ENCODE measurements at places on chromosomes 4 and X. TPM values are rescaled to one million over a fixed set of nuclear protein-coding genes. Genes with fewer than 3 reads are reported as not detected.

- peaks cover 5% of the 10 kb centered on the region for H3K36me3 ChIP-seq
- peaks cover 16% of the 10 kb centered on the region for H3K4me1 ChIP-seq
- H3K27ac ChIP-seq: no peak overlapping the region
- no peak overlapping the region for H3K4me3 ChIP-seq
Measured at GRCh38 chr4:40340030-40340429, 4.9 kb downstream of the CHRNA9 start.

- DNase-seq: no peak
- no peaks in the 10 kb centered on the region for H3K4me1 ChIP-seq
- no peak overlapping the region for H3K4me3 ChIP-seq
- no peaks in the 10 kb centered on the region for H3K36me3 ChIP-seq
Measured at GRCh38 chr4:1784395-1784788, 8.7 kb upstream of the FGFR3 start.

Gene CDKL2
- total RNA-seq: 1.00 TPM

GRCh38 chr4:29311247-29311646 is 1408.9 kb upstream of the PCDH7 start:
- no peak overlapping the region for H3K4me3 ChIP-seq
- H3K27ac ChIP-seq: no peak overlapping the region
- H3K36me3 ChIP-seq: no peaks in the 10 kb centered on the region
- no peak for DNase-seq

GRCh38 chr4:112516066-112516470 is at the start of gene NEUROG2:
NEUROG2 (minus strand) TSS chr4:112516180; CDS start chr4:112515475, 705 bp downstream.
- H3K4me3 ChIP-seq: peak within 1 kb of the TSS; percentile 78
- DNase-seq: no peak
- H3K36me3 ChIP-seq: peaks cover 11% of the 10 kb centered on the region
- peaks cover 93% of the 10 kb centered on the region for H3K27me3 ChIP-seq
- peak within 1 kb of the TSS; percentile 84 for H3K27ac ChIP-seq

DNA sequence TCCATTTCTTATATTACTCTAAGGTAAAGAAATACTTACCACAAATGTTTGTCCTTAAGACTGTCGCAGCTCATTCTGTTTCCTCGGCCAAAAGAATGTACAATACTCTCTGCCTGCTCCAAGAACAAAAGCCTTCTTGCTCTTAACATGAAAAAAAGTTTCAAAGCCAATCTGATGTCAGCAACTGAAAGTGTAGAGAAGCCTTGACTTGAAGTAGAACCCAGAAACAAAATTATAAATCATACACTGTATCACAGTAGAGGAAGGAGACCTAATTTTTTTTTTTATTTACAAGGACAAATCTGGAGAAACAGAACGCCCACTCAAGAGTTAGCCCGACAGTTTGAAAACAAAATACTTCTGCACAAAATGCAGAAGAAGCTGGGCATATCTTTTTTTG is at the start of gene MCF2:
MCF2 (minus strand) TSS at position 101 of the 400 bp plus-strand sequence. CDS start 56,423 bp downstream, outside the sequence.
- no peaks in the 10 kb centered on the region for H3K27me3 ChIP-seq
- no peak within 1 kb of the TSS for H3K4me3 ChIP-seq
- H3K36me3 ChIP-seq: no peaks in the 10 kb centered on the region
- no peak within 1 kb of the TSS for H3K27ac ChIP-seq
- no peak for DNase-seq

Gene ZNF185
- total RNA-seq: 1.0 TPM

DNA sequence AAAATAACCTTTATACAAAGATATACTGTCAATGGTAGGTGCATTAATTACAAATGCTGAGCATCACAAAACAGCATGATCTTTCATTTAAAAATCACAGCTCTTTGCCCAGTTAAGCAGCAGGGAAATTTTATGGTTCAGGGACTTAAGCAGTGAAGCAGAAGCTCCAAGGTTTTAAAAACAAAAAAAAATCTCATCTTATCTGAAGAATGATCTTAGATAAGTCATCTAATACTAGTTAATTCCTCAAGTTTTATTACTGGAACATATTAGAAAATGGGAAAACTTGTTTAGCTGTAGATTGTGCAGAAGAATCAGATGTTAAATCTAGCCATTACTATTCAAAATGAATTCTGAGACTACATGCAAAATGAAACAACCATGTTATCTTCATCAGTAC is 289.9 kb downstream of the GASK1B start:
- no peaks in the 10 kb centered on the region for H3K27me3 ChIP-seq
- DNase-seq: no peak
- no peaks in the 10 kb centered on the region for H3K4me1 ChIP-seq
- no peak overlapping the region for H3K4me3 ChIP-seq
- no peaks in the 10 kb centered on the region for H3K36me3 ChIP-seq

DNA sequence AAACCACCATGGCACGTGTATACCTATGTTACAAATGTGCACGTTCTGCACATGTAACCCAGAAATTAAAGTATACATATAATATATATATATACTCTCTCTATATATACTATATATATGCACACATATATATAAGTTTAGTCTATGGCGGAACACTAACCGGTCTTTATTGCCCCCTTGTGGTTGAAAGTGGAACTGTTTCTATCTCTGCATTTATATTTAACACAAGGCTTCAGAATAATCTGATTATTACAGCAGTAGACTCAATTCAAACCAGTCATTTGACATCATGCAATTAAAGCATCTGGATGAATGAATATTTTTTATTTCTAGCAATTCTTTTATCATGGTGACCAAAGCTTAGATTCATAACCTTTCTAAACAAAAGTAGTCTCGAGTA is 14.6 kb downstream of the RAB9B start:
- H3K27ac ChIP-seq: no peak overlapping the region
- H3K27me3 ChIP-seq: peaks cover 18% of the 10 kb centered on the region
- H3K4me3 ChIP-seq: no peak overlapping the region
- no peaks in the 10 kb centered on the region for H3K4me1 ChIP-seq
- H3K36me3 ChIP-seq: no peaks in the 10 kb centered on the region

- H3K4me3 ChIP-seq: no peak overlapping the region
- H3K36me3 ChIP-seq: peaks cover 5% of the 10 kb centered on the region
- H3K27ac ChIP-seq: no peak overlapping the region
- no peak for DNase-seq
Measured at GRCh38 chr4:184598753-184599491, 50.3 kb downstream of the CASP3 start.

DNA sequence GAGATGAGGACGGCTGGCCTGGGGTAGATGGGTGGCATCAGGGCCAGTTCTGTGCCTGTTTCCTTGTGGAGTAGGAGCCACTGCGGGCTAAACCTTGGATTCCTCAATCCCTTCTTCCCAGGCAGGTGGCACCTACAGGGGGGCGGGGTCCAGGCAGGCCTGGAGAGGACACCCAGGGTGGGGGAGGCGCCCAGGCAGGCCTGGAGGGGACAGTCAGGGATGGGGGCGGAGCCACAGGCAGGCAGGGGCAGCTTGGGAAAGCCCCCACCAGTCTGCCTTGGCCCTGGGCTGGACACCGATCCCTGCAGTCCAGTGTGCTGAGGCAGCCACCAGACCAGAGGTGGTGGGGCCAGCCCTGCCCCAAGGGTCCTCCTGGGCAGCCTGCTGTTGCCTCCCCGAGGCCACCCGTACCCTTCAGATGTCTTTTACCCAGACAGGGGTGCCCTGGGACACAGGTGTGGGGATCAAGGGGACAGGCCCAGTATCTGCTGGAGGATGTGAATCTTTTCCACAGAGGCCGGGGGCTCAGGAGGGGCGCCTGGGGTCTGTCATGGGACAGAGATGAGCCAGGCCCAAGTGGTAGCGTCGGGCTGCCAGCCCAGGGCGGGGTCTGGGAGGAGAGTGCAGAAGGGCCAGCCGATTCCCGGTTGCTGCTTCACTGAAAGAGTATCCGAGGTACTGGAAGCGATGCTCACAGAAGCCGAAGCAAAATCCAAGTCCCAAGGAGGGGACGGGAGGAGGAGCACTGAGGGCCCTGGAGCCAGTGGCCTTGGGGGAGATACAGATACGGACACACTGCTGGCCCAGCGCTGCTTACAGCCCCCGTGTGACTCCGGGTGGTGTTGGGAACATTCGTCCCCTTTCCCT is 34.5 kb downstream of the LRPAP1 start:
- no peak overlapping the region for H3K27ac ChIP-seq
- H3K4me3 ChIP-seq: no peak overlapping the region
- no peaks in the 10 kb centered on the region for H3K36me3 ChIP-seq
- no peaks in the 10 kb centered on the region for H3K4me1 ChIP-seq
- peaks cover 2% of the 10 kb centered on the region for H3K27me3 ChIP-seq

- H3K36me3 ChIP-seq: no peaks in the 10 kb centered on the region
- DNase-seq: no peak
- no peaks in the 10 kb centered on the region for H3K4me1 ChIP-seq
- H3K27me3 ChIP-seq: peaks cover 3% of the 10 kb centered on the region
- H3K4me3 ChIP-seq: no peak overlapping the region
Measured at GRCh38 chr4:47747211-47747610, 90.7 kb downstream of the CORIN start.

- no peak for DNase-seq
- no peaks in the 10 kb centered on the region for H3K27me3 ChIP-seq
- H3K36me3 ChIP-seq: peaks cover 78% of the 10 kb centered on the region
- peak overlapping the region; percentile 82 for H3K27ac ChIP-seq
- H3K4me3 ChIP-seq: peak overlapping the region; percentile 41
- peaks cover 96% of the 10 kb centered on the region for H3K4me1 ChIP-seq
Measured at GRCh38 chrX:2697741-2698299, 6.7 kb downstream of the CD99 start.

- peaks cover 7% of the 10 kb centered on the region for H3K27me3 ChIP-seq
- DNase-seq: no peak
- no peak overlapping the region for H3K4me3 ChIP-seq
- H3K27ac ChIP-seq: no peak overlapping the region
- H3K36me3 ChIP-seq: no peaks in the 10 kb centered on the region
Measured at GRCh38 chrX:39726771-39727170, 371.0 kb downstream of the BCOR start.

DNA sequence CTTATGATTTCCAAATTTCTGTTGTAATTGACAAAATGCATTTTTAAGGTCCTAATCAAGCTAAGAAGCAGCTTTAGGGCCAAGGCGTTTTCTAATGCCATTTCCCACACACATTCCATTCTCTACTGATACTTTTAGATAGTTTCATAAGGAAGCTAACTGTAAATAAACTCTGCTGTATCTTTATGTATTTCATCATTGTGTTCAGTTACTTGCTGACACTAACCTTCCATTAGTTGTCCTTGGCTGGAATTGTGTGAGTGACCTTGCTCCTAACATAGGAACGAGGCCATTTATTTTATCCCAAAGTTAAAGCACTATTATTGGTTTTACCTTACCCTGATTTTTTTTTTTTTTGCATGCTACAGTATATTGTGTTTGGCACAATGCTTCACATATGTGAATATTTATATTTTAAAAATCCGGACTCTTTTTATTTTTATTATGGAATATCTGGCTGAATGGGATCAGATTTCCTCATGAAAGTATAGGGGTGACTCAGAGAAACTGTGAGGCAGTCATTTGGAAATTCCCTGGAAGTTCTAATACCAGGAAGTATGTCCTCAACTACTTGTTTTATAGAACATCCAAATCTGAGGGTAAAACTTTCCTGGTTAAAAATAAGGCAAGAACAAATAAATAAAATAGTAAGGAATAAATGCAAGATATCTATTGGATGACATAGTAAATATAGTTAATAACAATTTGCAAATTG is 62.7 kb upstream of the SORBS2 start:
- no peaks in the 10 kb centered on the region for H3K4me1 ChIP-seq
- no peak overlapping the region for H3K27ac ChIP-seq
- no peak overlapping the region for H3K4me3 ChIP-seq
- DNase-seq: no peak

Gene TRIM2
- 0.20 TPM for total RNA-seq

Gene MTCP1
- total RNA-seq: 18.1 TPM

GRCh38 chr4:3168029-3168428 is 80.9 kb upstream of the MSANTD1 start:
- no peak for DNase-seq
- H3K27me3 ChIP-seq: no peaks in the 10 kb centered on the region
- H3K4me3 ChIP-seq: no peak overlapping the region
- peaks cover 82% of the 10 kb centered on the region for H3K36me3 ChIP-seq
- no peak overlapping the region for H3K27ac ChIP-seq

Gene RAB9B
- 0.48 TPM for total RNA-seq

GRCh38 chrX:98490670-98491069 is 1607.0 kb downstream of the RPA4 start:
- no peak overlapping the region for H3K27ac ChIP-seq
- H3K4me3 ChIP-seq: no peak overlapping the region
- no peaks in the 10 kb centered on the region for H3K27me3 ChIP-seq
- H3K36me3 ChIP-seq: no peaks in the 10 kb centered on the region

DNA sequence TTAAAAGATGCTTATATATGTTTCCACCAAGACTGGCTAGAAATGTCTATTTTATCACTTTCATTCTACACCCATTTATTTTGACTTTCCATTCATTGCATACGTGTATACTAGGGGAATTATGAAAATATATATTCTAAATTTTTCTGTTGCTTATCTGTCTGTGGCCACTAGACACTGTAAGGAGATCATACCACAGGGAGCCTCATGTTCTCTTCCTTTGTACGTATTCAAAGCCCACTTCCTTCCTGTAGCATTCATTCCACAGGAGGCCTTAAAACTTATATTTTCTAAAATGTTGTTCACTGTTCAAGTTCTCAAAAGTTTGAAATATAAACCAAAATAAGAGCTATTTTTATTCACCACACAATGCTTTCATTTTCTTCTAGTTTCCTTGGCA is 1848.9 kb upstream of the TENM3 start:
- DNase-seq: no peak
- peaks cover 3% of the 10 kb centered on the region for H3K4me1 ChIP-seq
- no peak overlapping the region for H3K4me3 ChIP-seq
- H3K27me3 ChIP-seq: no peaks in the 10 kb centered on the region
- H3K36me3 ChIP-seq: no peaks in the 10 kb centered on the region

GRCh38 chr4:150033901-150034300 is 44.3 kb upstream of the DCLK2 start:
- no peak for DNase-seq
- peaks cover 2% of the 10 kb centered on the region for H3K27me3 ChIP-seq
- H3K36me3 ChIP-seq: no peaks in the 10 kb centered on the region
- H3K4me3 ChIP-seq: no peak overlapping the region
- no peaks in the 10 kb centered on the region for H3K4me1 ChIP-seq

DNA sequence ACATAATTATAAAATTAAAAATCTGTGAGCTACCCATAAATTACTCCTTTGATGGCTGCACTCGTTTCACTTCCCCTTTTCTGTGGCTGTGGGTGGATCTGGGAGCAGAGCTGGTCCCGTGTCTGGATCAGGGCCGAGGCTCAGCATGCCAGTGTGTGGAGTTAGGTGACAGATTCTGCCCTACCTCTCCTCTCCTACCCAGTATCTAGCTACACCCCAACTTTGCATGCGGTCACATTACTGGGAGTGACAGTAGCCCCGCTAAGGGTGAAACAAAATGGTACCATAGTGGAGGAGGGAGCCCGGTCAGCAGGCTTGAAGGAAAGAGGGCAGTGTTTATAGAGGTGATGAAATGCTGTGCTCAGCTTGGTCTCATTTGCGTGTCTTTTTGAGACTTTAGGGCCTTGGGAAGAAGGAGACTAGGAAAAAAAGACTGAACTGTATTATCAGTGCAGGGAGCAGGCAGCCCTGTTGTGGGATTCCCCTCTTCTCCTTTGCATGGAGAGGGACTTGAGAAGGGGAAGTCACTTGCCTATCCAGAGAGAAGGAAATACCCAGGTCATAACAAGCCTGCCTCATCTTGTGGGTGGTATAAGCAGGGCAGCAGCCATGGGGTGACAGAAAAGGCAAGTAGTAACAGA is 48.4 kb downstream of the ARHGAP10 start:
- H3K4me3 ChIP-seq: no peak overlapping the region
- no peaks in the 10 kb centered on the region for H3K27me3 ChIP-seq
- peaks cover 3% of the 10 kb centered on the region for H3K4me1 ChIP-seq

GRCh38 chr4:6042293-6043063 is 24.2 kb upstream of the C4orf50 start:
- H3K27me3 ChIP-seq: no peaks in the 10 kb centered on the region
- H3K4me1 ChIP-seq: peaks cover 22% of the 10 kb centered on the region
- H3K4me3 ChIP-seq: no peak overlapping the region
- no peak for DNase-seq

- H3K36me3 ChIP-seq: peaks cover 37% of the 10 kb centered on the region
- no peaks in the 10 kb centered on the region for H3K27me3 ChIP-seq
- no peak overlapping the region for H3K27ac ChIP-seq
- H3K4me3 ChIP-seq: no peak overlapping the region
- H3K4me1 ChIP-seq: peaks cover 11% of the 10 kb centered on the region
Measured at GRCh38 chrX:16853537-16853936, 16.6 kb downstream of the RBBP7 start.
